ENCODE measurements at places on chromosomes 2 and 18.

GRCh38 chr2:138432971-138433370, 68.6 kb upstream of the SPOPL start:
- no peak overlapping the region for H3K4me3 ChIP-seq
- no peaks in the 10 kb centered on the region for H3K36me3 ChIP-seq
- no peak for DNase-seq
- H3K27ac ChIP-seq: no peak overlapping the region
- H3K4me1 ChIP-seq: no peaks in the 10 kb centered on the region

DNA sequence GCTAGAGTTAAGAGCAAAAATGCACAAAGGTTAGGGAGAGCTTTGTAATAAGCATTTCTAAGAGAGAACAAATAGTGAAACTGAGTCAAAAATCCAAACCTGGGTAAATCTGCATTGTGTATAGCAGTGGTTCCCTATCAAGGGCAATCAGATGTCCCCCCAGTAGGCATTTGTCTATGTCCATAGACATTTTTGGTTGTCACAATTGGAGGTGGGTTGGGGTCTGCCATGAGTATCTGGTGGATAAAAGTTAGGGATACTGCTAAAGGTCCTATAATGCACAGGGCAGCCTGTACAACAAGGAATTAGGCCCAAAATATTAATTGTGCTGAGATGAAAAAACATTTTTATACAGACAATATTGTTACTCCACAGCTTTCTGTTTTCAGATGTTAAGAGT, 21.0 kb downstream of the NOP58 start:
- H3K27ac ChIP-seq: no peak overlapping the region
- H3K36me3 ChIP-seq: peaks cover 95% of the 10 kb centered on the region
- no peak overlapping the region for H3K4me3 ChIP-seq
- DNase-seq: no peak
- no peaks in the 10 kb centered on the region for H3K4me1 ChIP-seq

GRCh38 chr18:44682201-44682870, 1.6 kb downstream of the SETBP1 start:
- no peak for DNase-seq
- H3K4me3 ChIP-seq: no peak overlapping the region
- peaks cover 5% of the 10 kb centered on the region for H3K27me3 ChIP-seq
- peaks cover 25% of the 10 kb centered on the region for H3K4me1 ChIP-seq

DNA sequence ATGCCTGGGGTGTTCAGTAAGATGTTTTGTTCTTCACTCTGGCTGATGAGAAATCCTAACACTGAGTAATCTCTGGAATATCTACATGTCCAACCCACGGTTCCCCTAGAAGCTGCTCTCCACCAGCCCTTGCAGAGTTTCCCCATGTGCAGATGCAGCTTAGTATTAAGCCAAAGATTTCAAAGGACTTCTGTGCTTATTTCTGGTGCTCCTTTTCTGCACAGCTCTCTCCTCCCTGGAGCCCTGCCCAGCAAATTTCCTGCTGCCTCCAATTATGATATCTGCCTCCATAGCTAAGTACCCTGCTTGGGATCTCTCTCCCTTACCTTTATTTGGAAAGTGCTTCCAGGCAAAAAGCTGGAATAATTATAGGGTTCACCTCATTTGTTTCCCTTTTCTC, 949.3 kb downstream of the BCL11A start:
- no peaks in the 10 kb centered on the region for H3K4me1 ChIP-seq
- H3K36me3 ChIP-seq: no peaks in the 10 kb centered on the region
- no peak for DNase-seq
- no peak overlapping the region for H3K4me3 ChIP-seq

- no peak overlapping the region for H3K4me3 ChIP-seq
- no peaks in the 10 kb centered on the region for H3K4me1 ChIP-seq
- H3K27me3 ChIP-seq: no peaks in the 10 kb centered on the region
- no peak for DNase-seq
Measured at GRCh38 chr2:128444121-128444771, 125.6 kb upstream of the HS6ST1 start.

GRCh38 chr2:49687918-49688317, 533.6 kb upstream of the FSHR start:
- no peak overlapping the region for H3K4me3 ChIP-seq
- H3K4me1 ChIP-seq: no peaks in the 10 kb centered on the region
- H3K27me3 ChIP-seq: no peaks in the 10 kb centered on the region
- no peaks in the 10 kb centered on the region for H3K36me3 ChIP-seq

- no peaks in the 10 kb centered on the region for H3K27me3 ChIP-seq
- no peak overlapping the region for H3K27ac ChIP-seq
- H3K4me1 ChIP-seq: no peaks in the 10 kb centered on the region
Measured at GRCh38 chr18:75659535-75660023, 232.1 kb upstream of the SMIM21 start.

- no peak overlapping the region for H3K4me3 ChIP-seq
- peaks cover 3% of the 10 kb centered on the region for H3K36me3 ChIP-seq
- H3K4me1 ChIP-seq: no peaks in the 10 kb centered on the region
Measured at GRCh38 chr2:15271276-15271675, 289.9 kb downstream of the NBAS start.

DNA sequence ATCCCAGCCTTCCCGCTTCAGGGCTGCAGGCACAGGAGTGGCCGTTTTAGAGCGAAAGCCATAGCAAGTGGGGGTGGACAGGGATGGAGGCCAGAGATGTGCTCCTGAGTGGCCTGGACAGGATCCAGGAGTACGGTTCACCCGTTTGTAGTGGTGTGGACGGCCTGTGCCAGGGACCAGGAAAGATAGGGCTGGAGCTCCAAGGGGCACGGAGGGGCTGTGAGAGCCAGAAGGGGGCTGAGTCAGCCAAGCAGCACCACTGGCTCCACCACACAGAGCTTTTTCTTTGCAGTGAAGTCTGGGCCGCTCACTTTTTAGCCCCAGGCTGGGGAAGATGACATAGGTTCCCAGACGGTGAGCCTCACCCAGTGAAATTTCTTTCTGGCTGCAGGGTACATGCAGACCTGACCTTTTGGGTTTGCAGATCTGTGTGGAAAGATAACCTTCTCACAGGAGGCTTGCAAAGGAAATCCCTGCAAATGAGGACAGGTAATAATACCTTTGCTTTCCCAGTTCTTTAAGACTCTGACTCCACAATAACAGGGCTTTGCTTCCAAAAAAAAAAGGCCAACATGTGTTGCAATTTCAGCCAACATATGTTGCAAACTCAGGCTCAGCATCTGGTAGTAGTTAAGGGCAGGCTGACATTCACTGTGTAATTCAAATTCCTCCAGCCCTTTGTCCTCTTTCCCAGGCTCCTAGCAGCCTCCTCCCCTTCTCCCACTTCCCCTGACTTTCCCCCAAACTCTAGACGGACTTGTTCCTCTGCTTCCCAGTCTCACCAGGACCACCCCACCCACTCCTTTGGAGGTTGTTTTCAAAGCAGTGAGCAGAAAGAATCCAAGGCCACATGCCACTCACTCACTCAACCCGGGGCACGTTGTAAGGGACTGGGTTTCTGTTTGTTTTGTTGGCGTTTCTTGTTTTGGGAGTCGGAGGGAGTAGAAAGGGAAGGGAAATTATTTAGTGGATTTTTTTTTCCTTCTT, 20.3 kb upstream of the LAPTM4A start:
- peak; percentile 65 for DNase-seq
- no peaks in the 10 kb centered on the region for H3K36me3 ChIP-seq
- no peak overlapping the region for H3K4me3 ChIP-seq
- H3K27ac ChIP-seq: peak overlapping the region; percentile 56
- peaks cover 5% of the 10 kb centered on the region for H3K4me1 ChIP-seq

DNA sequence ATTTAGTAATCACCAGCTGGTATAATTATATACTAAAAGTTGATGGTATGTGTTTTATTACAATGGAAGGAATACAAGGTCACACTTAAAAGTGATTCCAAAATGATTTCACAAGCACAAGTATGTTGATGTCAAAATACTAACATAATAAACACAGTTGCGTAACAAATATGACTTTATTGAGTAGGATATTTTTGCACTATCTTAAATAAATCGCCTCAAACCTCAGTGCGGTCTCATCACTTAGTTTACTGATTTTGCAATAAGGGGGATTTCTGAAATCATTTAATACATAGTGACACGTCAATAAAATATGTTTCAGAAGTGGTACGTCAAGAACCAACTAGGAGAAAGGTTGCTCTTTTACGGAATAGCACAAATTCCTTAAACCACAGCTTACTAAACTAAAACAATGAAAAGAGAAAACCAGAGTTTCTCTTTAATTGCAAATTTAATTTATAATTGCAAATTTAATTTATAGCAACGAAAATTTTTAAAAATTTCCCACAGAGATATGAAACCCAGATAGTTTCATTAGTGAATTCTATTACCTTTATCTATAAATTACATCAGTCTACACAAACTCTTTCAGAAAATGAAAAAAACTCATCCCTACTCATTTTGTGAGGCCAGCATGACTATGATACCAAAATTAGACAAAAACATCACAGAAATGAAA, 304.0 kb upstream of the REG3G start:
- peaks cover 3% of the 10 kb centered on the region for H3K4me1 ChIP-seq
- H3K27ac ChIP-seq: no peak overlapping the region
- no peaks in the 10 kb centered on the region for H3K36me3 ChIP-seq
- no peak for DNase-seq
- no peaks in the 10 kb centered on the region for H3K27me3 ChIP-seq

GRCh38 chr18:64111950-64112349, 36.9 kb downstream of the LINC00305 start:
- H3K27ac ChIP-seq: no peak overlapping the region
- H3K4me1 ChIP-seq: no peaks in the 10 kb centered on the region
- no peak overlapping the region for H3K4me3 ChIP-seq
- no peaks in the 10 kb centered on the region for H3K36me3 ChIP-seq
